Psoas muscle (tissue), 8 donors: ENCODE measurements at places on chromosomes 1 and 21. TPM values are rescaled to one million over a fixed set of nuclear protein-coding genes. Genes with fewer than 3 reads are reported as not detected.
A peak's percentile ranks its signal among the peaks of the same experiment; 100 is the strongest.

GRCh38 chr1:201136355-201137023, 9.5 kb upstream of the ASCL5 start:
- H3K4me3 ChIP-seq, result no peak overlapping the region
- DNase-seq, result peak; percentile 39
- H3K4me1 ChIP-seq, result no peaks in the 10 kb centered on the region
- peaks cover 61% of the 10 kb centered on the region for H3K36me3 ChIP-seq
- no peaks in the 10 kb centered on the region for H3K27me3 ChIP-seq

DNA sequence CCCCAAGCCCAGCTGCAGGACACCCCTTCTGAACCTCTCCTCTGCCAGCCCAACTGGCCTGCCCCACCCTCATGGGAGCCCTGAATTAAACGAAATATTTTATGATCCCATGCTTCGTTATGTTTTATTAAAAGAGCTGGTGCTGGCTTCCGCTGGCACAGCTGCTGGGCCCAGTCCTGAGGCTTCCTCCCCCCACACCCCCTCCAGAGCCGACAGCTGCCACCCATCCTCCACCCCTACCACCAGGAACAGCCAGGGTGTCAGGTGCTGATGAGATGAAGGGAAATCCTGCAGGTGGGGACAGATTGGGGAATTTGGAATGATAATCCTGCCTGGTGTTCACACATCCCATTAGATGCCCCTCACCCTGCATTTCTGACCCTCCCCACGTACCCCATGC, 19.0 kb downstream of the IGSF21 start:
- no peaks in the 10 kb centered on the region for H3K4me1 ChIP-seq
- no peak overlapping the region for H3K4me3 ChIP-seq
- peaks cover 7% of the 10 kb centered on the region for H3K27me3 ChIP-seq
- H3K36me3 ChIP-seq, result no peaks in the 10 kb centered on the region
- no peak for DNase-seq

The ELAVL4 gene
- not detected for total RNA-seq

The ESRRG gene
- 34.4 TPM for total RNA-seq

GRCh38 chr1:82893712-82894470, 1093.2 kb downstream of the ADGRL2 start:
- no peak overlapping the region for H3K4me3 ChIP-seq
- no peaks in the 10 kb centered on the region for H3K36me3 ChIP-seq
- no peaks in the 10 kb centered on the region for H3K27me3 ChIP-seq
- no peaks in the 10 kb centered on the region for H3K4me1 ChIP-seq
- DNase-seq, result no peak

The SLC5A9 gene
- total RNA-seq, result not detected

DNA sequence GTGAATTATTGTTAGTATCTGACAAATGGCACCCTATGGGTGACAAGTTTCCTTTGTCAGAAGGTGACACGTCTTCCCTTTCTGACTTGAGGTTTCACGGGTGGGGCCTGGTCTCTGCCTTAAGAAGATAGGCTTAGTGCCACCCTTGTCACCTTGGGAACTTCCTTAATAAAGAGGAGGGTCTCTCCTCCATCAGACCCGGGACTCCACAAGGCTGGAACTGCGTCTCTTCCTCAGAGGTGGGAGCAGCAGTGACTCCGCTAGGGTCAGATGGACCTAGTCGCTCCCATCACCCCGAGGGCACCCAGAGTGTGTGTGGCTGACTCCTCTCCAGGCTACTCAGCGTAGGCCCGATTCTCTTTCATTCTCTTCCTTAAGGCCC, 774 bp upstream of the WDTC1 start:
- peak overlapping the region; percentile 98 for H3K4me3 ChIP-seq
- H3K36me3 ChIP-seq, result no peaks in the 10 kb centered on the region
- H3K27me3 ChIP-seq, result no peaks in the 10 kb centered on the region
- peak overlapping the region; percentile 91 for H3K27ac ChIP-seq
